ENCODE measurements at places on chromosomes 1 and 21.

- no peak for DNase-seq
Measured at GRCh38 chr1:234553240-234554188, 56.5 kb downstream of the IRF2BP2 start.

DNA sequence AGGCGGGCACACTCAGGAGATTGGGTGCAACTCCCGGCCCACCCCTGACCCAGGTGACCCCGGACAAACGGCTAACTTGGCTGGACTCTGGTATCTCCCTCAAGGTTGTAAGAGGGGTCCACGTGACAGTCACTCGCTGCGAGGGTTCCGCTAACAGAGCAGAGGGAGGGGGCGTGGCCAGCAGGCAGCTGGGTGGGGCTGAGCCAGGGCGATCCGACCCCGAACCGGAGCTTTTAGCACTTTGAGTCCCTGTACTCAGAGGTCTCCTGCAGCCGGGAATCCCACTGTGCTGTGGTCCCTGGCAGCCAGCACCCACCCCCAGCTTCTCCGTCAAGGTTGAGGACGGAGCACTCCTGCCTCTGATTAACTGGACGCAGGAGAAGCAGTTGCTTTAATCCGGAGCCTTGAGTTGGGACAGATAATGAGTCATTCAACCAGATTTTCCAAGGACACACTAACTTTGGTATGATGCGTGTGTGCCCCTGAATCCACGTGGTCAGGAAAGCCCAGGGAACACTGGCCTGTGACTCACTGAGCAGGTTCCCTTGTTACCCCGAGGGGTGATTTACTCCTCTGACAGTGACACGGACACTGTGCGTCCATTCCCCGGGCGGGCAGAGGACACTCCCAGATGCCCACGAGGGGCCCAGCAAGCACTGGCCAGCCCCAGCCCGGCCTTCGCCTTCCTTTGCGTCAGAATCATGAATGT, 16.8 kb downstream of the TRPM2 start:
- DNase-seq: no peak

GRCh38 chr21:27581168-27581567, 614.3 kb upstream of the ADAMTS5 start:
- no peak for DNase-seq

- DNase-seq: no peak
Measured at GRCh38 chr1:109395602-109396512, 1.9 kb downstream of the SORT1 start.

DNA sequence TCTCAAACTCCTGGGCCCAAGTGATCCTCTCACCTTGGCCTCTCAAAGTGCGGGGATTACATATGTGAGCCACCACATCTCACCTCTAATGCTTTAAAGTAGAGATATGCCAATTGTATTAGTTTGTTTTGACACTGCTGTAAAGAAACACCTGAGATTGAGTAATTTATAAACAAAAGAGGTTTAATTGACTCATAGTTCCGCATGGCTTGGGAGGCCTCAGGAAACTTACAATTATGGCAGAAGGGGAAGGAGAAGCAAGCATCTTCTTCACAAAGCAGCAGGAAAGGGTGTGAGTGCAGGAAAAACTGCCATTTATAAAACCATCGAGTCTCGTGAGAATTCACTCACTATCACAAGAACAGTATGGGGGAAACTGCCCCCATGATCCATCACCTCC, 3.5 kb upstream of the MYCL start:
- no peak for DNase-seq

DNA sequence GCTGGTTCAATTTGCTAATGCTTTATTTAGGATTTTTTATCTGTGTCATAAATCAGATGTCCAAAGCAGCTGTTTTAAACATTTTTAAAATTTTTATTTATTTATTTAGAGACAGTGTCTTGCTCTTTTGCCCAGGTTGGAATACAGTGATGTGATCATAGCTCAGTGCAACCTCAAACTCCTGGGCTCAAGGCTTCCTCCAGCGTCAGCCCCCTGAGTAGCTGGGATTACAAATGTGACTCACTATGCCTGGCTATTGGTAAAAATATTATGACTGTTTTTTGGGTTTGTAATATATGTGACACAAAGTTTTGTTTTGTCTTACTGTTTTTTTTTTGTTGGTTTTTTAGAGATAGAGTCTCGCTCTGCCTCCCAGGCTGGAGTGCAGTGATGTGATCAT, 11.8 kb downstream of the ZBED6 start:
- no peak for DNase-seq

GRCh38 chr1:35893051-35893879, 10.3 kb downstream of the AGO1 start:
- DNase-seq: no peak

GRCh38 chr1:186654741-186655140, 25.5 kb downstream of the PTGS2 start:
- no peak for DNase-seq

DNA sequence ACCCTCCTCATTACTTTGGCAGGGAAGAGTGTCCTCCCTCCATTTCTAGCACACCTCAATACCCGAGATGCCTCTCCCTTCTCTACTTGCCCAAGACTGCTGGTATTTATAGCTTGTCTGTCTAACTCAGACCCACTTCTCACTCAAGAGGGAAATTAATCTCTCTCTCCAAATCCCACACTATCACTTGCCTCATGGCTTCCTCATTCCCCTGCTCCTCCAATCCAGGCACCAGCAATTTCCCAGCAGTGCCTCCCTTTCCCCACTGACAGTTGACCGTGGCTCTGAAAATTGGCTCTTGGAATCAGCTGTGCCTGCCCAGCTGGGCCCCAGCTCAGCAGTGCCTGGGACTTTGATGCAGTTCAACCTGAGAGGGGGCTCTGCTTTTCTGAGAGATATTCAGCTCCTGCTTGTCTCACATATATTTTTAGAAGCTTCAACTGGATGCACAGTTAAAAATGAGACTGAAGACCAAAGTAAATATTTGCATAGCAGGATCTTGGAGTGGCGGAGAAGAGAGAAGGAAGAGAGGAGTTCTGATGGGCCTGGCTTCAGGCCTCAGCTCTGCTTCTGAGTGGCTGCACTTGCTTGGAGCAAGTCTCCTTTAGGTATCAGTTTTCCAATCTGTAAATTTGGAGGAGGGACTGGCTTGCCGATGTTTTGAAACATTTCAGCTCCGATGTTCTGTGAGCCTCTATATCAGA, 81.1 kb upstream of the SPATA6 start:
- no peak for DNase-seq

GRCh38 chr1:168933141-168933805, 173.2 kb upstream of the ATP1B1 start:
- no peak for DNase-seq

DNA sequence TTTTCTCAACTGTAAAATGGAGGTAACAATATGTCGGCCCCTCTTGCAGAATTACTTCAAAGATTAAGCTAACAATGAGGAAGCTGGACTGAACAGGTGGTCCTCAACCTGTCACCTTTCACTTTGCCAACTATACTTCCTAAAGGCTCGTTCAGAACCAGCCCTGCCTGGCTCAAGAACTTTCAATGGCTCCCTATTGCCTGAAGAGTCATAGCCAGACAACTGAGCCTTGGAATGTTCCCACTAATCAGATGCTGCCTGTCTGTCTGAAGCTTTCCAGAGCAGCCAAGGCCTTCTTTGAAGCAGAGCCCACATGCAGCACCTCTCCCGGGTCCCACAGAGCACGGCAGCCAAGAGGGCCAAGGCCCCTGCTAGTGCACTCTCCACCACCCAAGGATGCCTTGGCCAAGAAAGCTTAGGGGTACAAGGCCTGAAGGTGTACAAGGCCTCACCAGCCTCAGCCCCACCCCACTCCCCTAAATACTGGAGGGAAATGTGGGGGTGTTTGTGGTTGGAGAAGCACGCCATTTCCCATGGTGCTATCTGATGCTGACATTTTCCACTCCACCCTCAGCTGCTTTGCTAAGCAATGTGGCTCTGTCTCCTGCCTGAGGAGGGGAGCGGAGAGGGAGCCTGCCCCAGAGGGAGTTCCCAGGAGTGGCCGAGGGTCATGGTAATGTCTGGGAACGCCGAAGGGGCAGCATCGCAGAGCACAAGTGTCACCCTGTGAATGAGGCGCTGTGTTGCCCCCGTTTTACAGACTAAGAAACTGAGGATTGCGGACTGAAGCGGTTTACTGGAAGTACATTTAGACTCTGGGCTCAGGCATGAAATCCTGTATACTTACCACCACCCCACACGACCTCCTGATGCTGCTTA, 8.2 kb upstream of the LAPTM5 start:
- no peak for DNase-seq

DNA sequence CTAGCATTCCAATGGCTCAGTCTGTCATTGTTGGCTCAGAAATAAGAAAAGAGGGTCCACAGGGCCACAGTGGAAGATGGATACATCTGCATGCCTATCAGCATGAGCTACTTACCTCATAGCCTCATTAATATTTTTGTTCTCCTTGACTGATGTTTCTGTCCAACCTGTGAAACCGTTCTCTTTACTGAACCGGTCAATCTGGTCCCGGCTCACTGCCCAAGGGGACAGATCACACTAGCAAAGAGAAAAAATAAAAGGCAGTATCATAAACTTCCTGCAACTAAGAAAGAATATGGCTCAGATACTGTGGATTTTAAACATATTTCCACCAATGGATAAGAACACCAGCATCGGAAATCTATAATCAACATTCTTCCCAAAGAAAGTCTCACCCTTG, 4.7 kb downstream of the RAB29 start:
- DNase-seq: no peak

DNA sequence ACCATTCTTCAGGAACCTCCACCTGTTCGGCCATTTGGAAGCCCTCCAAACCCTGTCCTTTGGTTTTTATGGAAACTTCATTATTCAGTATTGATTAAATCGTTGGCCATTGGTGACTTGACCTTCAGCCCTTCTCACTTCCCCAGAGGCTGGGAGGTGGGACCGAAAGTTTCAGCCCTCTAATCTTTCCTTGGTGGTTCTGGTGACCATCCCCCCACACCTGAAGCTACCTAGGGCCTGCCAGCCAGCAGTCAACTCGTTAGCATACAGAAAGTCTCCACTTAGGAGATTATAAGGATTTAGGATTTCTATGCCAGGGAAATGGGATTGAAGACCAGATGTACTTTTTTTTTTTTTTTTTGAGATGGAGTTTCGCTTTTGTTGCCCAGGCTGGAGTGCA, 6.7 kb downstream of the DHX9 start:
- no peak for DNase-seq

GRCh38 chr1:109823543-109824348, 60.0 kb upstream of the EPS8L3 start:
- DNase-seq: no peak

DNA sequence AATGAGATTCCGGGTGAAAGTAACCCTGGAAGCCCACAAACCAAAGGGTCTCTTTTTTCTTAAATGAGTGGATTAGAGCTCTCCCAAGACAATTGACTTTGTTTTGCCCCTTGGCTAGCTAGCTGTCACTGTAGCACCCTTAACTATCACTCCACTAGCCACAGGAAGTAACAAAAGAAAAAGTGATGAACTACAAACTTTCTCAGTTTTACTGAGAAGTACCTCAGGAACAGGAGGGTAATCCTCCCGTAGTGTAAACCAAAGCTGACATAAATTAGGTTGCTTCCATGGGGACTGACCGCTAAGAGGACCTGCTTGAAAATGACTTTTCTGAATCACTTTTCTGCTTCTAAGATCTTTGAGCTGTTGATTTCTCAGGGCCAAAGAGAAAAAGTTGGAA, 240.1 kb downstream of the BARHL2 start:
- no peak for DNase-seq

GRCh38 chr1:85078903-85079302, 30.6 kb upstream of the MCOLN3 start:
- no peak for DNase-seq

DNA sequence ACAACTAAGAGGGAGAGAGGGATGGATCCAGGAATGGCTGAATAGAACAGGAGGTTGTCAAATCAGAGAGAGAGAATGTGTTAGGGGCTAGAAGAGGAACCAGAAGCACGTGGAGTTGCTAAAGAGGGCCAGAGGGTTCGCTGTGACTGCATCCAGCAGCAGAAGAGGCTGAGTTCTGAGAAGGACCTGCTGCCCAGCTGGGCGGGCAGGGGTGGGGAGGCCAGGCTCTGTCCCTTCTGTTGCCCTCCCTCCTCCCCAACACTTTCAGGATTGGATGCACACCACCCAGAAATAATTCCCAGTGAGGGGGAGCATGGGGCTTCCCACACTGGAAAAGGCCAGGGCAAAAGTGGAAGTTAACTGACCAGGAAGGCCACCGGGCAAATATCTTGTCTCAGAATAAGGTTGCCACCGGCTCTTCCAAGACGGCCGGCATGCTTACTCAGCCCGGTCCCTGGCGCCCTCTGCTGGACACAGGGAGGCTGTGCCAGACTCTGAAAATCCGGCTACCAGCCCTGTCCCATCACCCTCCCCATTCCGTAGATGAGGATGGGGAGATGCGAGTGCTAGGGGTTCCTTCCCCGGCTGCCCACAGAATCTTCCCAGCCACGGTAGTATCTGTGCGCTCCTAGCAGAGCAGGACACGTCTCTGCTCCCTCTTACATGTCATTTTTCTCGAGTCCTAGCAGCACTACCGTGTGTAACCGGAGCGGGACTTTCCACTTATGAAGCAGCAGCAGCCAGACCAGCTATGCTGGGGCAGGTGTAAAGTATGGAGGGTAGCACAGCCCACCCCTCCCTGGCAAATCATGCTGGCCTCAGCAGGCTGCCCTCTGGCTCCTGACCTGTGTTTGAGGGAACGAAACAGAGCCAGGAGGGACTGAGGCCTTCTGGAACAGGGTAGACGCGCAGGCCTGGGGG, 46.8 kb upstream of the A3GALT2 start:
- peak; percentile 71 for DNase-seq

- no peak for DNase-seq
Measured at GRCh38 chr1:89735479-89735878, 85.4 kb upstream of the LRRC8D start.

- no peak for DNase-seq
Measured at GRCh38 chr1:169681140-169681539, 30.3 kb downstream of the SELL start.

- DNase-seq: no peak
Measured at GRCh38 chr1:11550664-11551283, 71.8 kb downstream of the DISP3 start.

- DNase-seq: no peak
Measured at GRCh38 chr1:244456586-244456985, 4.5 kb upstream of the CATSPERE start.

DNA sequence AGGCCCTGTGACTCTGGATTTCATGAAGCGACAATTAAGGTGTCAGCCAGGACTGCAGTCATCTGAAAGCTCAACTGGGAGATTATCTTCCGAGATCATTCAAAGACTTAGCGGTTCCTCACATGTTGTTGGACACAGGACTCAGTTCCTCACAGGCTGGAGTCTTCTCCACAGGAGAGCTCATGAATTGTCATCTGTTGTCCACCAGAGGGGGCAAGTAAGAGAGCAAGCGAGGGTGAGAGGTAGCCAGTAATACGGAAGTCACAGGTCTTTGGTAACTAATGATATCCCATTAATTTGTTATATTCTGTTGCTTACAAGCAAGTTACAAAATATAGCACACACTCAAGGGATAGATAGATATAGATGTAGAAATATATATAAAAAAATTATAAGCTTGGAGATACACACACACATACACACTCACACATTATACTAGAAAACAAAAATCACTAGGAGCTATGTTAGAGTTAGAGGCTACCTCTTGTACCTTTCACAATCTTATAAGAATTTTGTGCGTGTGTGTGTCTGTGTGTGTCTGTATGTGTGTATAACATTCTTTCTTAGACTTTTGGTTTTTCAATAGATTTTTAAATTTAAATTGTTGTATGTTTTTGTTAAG, 1695.3 kb downstream of the BRINP3 start:
- no peak for DNase-seq

GRCh38 chr21:37899146-37899545, 17.1 kb downstream of the KCNJ6 start:
- DNase-seq: no peak

Data from stimulated activated CD8-positive, alpha-beta memory T cell treated with anti-CD3 and anti-CD28 coated beads, Interleukin-4, amount 100 ng/mL, for 1 hour (primary cell).